Stimulated activated CD8-positive, alpha-beta memory T cell treated with anti-CD3 and anti-CD28 coated beads, Interleukin-7, amount 100 ng/mL, for 1 hour (primary cell): ENCODE measurements at places on chromosomes 2 and 18.
A peak's percentile ranks its signal among the peaks of the same experiment; 100 is the strongest.

- DNase-seq, result no peak
These were observed 22.1 kb downstream of the RAB3GAP1 start for GRCh38 chr2:135074216-135074615.

GRCh38 chr2:25241452-25241851 lies 73.1 kb upstream of the POMC start:
- no peak for DNase-seq

DNA sequence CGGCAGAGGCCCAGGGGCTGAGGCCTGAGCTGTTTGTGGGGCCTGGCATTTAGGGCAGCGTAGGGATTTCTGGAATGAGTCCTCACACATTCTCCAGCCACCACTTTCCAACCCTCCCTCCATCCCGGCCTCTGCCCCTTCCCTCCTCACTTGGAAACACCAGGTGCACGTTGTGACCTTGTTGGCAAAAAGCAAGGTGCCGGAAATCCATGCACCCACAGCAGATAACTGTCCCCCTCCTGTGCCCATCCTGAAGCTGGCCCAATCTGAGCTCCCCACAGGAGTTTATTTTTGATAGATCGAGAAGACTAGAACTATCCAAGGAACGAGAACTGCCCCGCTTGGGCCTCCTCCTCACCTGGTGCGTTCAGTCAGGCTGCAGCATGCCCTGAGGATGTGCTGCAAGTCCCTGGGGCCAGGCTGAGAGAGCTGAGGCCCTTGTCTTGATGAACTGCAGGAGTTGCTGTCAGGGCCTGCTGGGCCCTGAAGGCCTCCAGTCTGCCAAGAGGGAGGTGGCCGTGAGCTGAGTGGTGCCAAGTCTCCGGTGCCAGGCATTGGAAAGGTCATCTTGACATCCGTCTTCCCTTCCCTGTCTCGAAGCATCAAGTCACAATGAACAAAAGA lies 55.8 kb downstream of the CTIF start:
- DNase-seq, result no peak

GRCh38 chr18:52288403-52289004 lies 51.5 kb upstream of the DCC start:
- DNase-seq, result no peak

- DNase-seq, result no peak
These were observed 230.0 kb upstream of the CXCR4 start for GRCh38 chr2:136347981-136348380.

- no peak for DNase-seq
These were observed 159.2 kb downstream of the GALNT3 start for GRCh38 chr2:165634855-165635254.

GRCh38 chr18:13313006-13313686 lies 94.6 kb downstream of the LDLRAD4 start:
- no peak for DNase-seq

DNA sequence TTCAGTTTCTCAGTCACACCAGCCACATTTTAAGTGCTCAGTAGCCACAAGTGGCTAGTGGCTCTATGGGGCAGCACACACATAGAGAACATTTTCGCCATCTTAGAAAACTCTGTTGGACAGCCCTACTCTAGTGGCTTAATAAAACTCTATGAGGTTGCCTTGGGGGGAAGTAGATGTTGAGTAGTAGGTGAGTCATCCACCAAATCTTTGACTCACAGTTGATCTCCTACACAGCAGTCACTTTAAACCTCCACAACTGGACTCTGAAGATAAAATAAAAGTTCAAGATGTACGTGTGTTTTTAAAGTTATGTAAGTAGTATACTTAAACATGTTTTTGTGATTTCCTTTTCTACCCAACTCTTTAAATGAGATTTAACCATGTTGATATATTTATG lies 379.0 kb downstream of the SETBP1 start:
- no peak for DNase-seq

- no peak for DNase-seq
These were observed 64.9 kb downstream of the GALR1 start for GRCh38 chr18:77314511-77314910.

DNA sequence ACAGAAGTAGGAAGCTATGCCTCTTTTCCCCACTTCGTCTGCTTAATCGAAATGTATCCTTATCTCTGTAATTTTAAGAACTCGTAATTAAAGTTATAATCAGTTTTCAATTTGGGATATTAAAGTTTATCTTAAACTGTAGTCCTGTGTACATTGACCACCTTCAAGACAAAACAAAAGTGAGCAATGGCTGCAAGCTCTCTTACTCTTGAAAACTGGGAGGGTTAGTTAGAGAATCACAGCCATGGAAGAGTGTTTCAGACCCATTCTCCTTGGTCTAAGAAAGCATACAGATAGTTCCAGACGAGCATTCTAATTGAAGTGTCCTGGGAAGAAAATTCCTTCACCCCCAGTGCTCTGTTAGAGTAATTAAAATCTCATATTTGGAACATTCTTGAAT lies 2.0 kb downstream of the KCMF1 start:
- DNase-seq, result no peak

DNA sequence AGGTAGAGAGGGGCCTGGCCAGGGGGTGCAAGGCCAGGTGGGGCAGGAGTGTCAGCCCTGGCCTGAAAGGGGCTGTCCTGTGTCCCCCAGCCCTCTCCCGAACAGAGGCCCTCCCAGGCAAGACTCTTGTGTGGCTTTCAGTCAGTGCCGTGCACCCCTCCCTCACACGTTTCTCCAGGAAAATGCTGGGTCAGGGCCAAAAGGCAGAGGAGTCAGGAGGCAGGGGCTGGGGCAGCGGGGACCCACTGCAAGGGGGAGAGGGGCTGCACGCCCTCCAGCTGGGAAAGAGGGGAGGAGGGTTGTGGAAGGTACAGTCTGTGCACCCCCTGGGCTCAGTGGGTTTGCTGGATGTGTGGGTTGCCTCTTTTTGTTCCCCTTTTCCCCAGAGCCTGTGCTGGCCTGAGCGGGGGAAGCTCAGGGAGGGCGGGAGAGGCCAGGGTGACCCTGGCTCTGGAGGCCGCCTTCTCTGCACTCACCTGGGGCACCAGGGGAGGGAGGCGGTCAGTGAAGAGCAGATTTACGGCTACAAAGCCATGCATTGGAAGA lies 4.1 kb downstream of the KCNF1 start:
- DNase-seq, result no peak

GRCh38 chr2:74017223-74017622 lies 32.5 kb downstream of the TET3 start:
- DNase-seq, result no peak

- DNase-seq, result no peak
These were observed 1378.1 kb downstream of the DSC3 start for GRCh38 chr18:29664278-29665036.

GRCh38 chr18:9066817-9067306 lies 35.6 kb upstream of the NDUFV2 start:
- no peak for DNase-seq

DNA sequence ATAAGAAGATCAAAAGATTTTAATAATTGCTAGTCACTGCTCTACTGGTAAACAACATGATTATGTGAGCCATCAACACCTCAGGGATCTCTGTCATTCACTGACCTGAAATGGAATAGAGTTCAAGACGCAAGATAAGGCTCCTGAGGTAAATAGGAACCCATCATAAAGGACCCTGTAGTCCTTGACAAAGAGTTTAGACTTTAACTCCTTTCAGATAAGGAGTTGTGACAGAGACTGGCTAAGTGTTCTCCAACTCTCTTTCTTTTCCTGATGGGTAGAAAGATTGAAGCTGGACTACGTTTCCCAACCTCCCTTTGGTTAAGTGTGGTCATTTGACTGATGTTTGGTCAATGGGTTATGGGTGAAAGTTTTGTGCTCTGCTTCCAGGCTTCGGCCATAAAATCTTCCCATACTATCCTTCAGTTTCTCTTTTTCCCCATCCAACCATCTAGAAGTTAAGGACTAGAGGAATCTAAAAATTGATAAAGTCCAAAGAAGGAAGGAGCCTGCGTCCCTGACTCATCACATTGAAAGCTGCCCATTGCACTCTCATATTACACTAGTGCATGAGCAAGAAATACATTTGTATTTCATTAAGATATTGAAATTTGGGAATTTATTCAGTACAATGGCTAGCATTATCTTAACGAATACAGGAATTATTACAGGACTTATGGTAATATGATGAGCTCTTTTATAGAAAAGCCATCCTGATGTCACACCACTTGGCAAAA lies 293.7 kb upstream of the ACVR2A start:
- DNase-seq, result no peak

DNA sequence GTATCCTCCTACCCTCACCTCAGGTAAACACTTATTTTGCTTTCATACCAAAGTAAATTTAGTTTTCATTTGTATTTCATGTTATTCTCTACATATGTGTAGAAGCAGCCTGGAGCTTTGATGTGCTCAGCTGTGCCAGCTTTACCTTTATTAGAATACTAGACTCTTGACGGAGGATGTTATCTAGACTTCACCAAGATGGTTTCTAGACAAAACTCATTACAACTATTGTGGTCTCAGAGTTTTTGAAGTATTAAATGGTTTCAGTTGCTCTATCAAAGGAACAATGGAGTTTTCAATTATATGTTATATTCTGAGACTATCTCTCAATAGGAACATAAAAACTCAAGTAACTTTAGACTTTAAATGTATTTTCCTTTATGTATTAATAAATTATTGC lies 5.0 kb upstream of the IL18RAP start:
- no peak for DNase-seq

DNA sequence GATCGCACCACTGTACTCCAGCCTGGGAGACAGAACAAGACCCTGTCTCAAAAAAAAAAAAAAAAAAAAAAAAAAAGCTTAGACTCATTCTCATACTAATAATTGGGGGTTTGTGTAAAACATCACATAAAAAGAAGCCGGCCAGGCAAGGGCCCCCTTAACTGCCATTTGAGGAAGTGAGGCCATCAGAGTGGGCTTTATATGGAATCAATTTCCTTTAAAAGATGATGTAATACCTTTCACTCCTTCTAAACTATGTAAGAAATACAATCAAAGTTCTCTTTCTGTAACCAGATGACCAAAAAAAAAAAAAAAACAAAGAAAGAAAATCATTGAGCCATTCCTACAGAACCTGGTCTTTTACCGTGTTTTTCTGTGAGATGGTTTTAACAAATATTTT lies 13.1 kb upstream of the GPR55 start:
- no peak for DNase-seq

- no peak for DNase-seq
These were observed 72.7 kb upstream of the MGAT4A start for GRCh38 chr2:98803405-98804264.

DNA sequence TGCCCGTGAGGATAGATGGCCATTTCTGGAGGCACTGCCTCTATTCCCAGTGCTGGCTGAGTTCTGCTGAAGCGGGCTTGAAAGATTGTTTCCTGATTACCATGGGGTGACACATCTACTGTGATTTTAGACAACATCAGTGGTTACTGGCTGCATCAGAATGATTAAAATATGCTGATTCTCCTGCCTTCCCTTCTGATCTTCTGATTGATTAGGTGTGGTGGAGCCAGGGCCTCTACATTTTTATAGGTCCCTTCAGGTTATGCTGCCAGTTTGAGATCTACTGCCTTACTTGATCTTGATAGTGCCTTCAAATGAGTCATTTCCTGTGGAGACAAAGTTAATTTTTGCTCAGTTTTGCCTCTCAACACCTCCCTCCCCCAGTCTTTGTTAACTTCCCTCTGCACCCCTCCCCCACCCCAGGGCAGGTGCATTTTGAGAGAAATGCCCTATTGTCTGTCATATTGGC lies 31.6 kb upstream of the SNORC start:
- peak; percentile 4 for DNase-seq

DNA sequence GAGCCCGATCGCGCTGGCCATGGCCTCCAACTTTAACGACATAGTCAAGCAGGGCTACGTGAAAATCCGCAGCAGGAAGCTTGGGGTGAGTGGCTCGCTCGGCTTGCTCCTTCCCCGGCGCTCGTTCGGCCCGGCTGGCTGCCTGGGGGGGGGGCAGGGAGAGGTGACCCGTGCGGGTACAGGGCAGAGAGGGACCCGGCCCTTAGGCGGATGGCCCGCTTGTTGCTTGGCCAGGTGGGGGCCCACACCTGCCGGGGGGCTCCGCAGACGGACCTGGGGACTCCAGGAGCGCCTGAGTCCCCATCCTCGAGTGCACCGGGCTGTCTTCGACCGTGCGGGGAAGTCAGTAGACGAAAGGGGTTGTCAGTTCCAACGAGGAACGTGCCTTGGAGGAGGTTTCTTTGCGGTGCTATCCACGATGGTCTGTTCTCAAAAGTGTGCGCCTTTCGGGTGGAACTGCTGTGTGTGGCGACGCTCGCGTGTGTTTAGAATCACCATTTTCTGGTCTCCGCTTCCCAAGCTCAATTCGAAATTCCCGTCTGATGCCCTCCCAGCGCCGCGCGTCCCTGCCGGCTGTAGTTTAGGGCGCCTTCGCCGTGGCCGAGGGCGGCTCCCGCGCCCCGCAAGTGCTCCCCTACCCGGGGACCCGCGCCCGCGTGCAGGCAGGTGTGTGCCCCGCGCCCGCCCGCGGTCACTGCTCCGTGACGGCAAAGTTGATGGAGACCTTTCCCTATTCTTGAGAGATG lies 711 bp downstream of the DOK6 start:
- no peak for DNase-seq

DNA sequence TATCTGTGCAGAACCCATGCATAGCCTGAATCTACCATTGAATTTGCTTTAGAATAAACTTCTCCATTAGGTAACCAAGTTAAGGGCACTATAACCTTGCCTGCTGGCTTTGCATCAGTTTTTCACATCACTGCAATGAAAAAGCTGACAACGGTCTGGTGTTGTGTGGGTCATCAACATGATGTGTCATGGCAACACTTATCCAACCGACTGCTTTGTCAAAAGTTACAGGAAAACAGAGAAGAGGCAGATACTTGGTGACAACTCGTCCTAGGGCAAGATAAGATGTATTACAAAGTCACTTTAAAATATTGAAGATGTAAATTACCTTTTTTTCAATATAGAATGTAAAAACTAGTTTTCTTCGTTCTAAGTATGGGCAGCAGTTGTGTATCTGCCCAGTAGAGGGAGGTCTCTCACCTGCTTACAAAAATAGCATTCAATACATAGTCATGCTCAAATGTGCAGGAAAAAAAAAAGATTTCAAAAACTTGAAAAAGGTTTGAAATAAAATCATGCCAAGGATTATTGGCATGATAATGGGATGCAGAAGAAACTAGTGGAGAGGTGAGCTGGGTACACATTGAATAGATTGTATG lies 96.3 kb downstream of the EVA1A start:
- DNase-seq, result no peak

- no peak for DNase-seq
These were observed 91.1 kb upstream of the NOL4 start for GRCh38 chr18:34315591-34316352.

- DNase-seq, result no peak
These were observed 22.7 kb downstream of the AAK1 start for GRCh38 chr2:69620870-69621269.

DNA sequence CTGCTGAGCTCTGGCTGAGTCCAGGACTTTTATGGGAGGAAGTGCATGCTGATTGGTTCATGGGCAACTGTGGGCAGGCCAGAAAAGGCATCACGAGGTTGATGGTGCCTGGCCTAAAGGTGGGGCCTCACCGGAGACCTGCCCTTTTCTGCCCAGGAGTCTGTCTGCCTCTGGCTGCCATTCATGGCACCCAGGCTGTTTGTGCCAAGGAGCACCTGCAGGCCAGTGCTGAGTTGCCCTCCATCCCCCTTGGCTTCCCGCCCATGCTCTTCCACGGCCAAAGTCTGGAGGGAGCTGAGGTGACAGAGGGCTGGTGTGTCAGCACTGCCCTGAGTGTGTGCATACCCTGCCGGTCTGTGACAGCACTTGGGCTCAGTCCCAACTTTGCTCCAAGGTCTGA lies 123.2 kb downstream of the PTH2R start:
- DNase-seq, result no peak
